ENCODE measurements at places on chromosomes 4 and X.

- no peak for DNase-seq
Observed at GRCh38 chr4:16092682-16093319, 9.0 kb upstream of the PROM1 start.

- DNase-seq = no peak
Observed at GRCh38 chr4:7657545-7658297, 223.0 kb upstream of the PSAPL1 start.

GRCh38 chr4:64495946-64496345, 86.7 kb upstream of the TECRL start:
- no peak for DNase-seq

DNA sequence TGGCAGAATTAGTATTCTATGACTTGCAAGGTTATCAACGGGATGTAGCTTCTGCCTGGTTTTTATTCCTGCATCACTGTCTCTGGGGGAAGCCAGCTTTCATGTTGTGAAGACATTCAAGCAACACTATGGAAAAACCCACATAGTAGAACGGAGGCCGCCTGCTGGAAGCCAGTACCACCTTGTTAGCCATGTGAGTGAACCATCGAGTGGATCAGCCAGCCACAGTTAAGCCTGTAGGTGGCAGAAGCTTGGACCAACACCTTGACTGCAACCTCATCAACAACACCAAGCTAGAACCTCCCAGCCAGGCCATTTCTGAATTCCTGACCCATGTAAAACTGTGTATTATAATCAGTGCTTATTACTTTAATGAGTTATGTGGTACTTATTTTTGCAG, 538.2 kb downstream of the KCNIP4 start:
- DNase-seq = no peak

DNA sequence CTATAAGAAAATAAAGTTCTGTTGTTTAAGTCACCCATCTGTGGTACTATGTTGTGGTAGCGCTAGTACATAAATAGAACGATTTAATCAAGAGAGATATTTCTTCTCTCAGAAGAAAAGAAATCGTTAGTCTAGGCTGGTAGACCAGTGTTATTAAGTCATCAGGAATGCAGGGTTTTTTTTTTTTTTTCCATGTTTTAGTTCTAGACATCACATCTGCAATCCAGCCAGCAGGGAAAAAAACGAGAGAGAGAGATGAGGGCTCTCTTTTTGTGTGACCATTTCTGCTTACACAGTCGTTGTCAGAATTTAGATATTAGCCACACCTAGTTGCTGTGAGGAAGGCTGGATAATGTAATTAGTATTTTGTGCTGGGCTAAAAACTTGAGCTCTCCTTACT, 417.4 kb downstream of the TMA16 start:
- no peak for DNase-seq

DNA sequence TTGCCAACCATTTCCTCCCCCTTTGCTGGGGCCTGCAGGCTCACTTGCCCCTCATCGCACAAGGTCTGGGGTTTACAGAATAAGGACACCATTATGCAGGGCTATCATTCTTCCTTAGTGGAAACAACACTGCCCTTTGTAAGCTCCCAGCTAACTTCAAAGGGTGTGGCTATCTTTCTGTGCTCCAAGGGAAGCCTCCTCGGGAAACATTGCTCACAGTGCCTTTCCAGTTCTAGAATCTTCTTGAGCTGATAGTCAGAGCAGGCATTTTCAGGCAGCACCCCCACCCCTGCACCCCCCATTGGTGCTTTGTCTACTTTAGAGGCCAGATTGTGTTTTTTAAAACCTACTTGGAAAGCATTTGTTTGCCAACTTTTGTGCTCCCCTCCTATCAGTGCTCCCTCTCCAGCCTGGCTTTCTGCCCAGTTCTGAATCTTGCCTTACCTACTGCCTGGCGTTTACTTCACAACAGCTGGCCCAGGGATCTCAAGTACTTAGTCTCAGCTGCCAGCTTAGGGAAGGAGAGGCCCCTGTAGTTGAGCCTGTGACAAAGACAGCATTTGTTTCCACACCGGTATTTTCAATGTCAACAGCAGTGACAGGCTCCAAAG, 53.5 kb downstream of the PLAC1 start:
- no peak for DNase-seq

- DNase-seq = no peak
Observed at GRCh38 chr4:142600952-142601351, 245.1 kb downstream of the INPP4B start.

DNA sequence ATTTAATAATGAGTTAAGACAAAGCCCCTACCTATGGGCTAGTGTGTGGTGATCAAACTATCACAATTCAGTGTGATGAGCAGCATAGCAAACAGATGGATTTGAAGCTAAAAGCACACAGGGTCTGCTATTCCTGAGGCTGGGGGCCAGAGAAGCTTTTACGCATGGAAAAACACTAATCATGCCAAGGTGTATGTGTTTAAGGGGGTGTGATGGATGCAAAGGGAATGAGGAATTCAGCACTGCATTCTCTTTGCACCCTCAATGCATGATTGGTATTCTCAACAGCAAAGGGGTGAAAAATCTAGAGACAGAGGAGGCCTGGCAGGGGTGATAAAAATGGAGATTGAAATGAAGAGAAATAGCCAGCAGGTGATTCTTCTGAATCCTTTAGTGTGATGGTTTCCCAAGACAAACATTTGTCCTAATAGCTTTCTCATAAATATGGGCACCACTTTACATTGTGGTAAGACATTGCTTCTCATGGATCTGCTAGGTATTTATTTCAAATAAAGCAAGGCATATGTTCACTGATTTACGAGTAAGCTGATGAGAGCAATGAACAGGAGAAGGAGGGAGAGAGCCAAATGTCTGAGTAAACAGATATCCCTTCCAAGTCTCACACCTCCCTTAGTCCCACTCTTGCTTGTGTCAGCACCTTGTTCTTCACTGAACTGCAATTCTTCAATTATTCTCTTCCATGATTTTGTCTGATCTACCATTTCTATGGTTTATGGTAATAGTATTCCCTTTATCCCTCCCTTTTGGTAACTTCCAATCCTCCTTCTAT, 15.7 kb downstream of the C1QTNF7 start:
- no peak for DNase-seq

DNA sequence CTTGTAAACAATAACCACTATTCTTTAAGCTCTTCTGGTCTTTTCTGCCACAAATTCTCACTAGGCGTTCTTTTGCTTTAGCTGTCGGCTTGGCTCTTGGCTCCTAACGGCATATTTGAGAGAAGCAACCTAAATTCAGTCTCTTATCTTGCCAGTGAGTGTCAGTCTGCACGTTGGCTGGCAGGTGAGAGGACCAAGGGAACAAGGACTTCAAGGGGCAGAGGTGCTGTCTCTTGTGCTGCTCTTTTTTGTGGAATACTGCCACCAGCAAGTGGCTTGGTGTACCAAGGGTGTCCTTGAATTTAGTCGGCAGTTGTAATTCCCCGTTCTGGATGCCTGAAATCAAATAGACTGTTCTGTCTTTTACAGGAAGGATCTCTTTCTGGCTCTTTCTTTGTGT, 77.8 kb upstream of the SLC4A4 start:
- DNase-seq = no peak

DNA sequence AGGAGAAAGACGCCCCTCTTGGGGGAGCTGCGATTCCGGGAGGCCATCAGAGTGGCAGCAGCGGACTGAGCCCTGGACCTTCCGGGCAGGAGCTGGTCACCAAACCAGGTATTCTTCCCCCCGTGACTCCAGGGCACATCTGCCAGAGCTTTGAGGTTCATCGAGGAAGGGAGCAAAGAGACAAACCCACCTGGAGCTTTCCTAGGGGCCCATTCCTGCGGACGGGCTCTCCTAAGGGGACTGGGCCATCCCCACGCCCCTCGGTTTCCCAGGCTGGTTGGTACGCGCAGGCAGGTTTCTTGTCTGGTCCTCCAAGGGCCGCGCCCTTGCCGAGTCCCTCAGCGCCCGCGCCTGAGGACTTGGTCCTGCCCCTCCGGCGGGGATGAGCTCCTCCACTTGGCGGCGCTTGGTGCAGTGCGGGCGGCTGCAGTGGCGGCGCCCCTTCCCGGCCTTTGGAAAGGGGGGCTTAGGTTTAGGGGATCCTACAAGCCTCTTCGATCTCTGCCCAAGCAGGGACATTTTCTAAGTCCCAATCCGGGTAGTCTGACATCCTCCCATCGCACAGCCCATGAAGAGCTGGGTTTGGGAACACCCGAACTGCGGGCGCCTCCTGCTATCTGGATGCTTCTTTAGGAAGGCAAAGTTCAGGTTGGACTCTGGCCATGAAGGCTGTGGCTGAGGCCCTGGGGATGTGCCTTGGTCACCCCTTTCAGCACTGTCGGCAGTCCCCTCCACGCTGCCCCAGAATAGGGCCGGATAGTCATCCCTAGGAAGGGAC, 538 bp downstream of the STBD1 start:
- no peak for DNase-seq

- no peak for DNase-seq
Observed at GRCh38 chrX:25158635-25159034, 142.9 kb upstream of the ARX start.

GRCh38 chr4:74402692-74403456, 37.9 kb downstream of the EREG start:
- no peak for DNase-seq

- DNase-seq = no peak
Observed at GRCh38 chr4:93568758-93569157, 259.8 kb upstream of the ATOH1 start.

DNA sequence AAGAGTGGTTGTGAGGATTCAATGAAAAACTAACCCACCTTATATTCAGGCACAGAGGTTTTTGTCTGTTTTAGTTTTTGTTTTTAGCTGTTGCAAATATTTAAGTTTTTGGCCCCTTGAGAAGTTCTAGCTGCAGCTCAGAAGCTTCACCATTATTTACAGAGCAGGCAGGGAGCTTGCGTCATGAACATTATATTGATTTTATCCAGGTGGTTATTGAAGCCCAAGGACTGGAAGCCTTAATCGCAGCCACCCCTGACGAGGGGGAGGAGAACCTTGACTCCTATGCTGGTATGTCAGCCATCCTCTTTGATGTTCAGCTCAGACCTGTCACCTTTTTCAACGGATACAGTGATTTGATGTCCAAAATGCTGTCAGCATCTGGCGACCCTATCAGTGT, 38.1 kb downstream of the MTTP start:
- DNase-seq = no peak

DNA sequence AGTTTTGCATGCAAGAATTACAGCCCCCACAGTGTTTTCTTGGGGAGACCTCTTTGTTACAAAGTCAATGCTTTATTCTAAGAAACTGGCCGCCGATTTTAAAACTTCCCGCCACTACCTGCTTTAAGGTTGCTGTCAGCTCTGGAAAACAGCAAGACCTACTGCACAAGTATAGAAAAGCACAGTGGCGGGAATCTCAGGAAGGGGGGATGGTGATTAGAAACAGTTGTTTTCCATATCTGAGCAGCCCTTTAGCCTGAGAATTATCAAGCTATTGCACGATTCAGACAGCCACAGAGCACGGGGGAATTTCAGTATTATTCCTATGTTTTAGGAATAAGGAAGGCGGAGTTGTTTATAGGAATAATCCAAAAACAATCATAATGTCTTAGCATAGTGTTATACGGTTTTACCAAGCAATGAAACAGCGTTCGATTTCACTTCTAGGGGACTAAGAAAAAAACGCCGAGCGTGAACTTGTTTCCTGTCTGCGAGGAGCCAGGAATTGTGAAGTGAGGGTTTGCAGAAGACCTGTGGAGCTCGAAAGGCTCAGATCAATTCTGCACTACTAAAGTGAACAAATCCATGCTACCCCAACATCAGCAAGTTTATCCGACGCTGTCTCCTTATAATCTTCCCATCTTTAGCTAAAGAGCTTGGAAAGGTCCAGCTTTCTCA, 81.3 kb downstream of the HMGN5 start:
- DNase-seq = no peak

All from stimulated activated CD8-positive, alpha-beta memory T cell treated with anti-CD3 and anti-CD28 coated beads, Interleukin-7, amount 100 ng/mL, for 24 hours (primary cell).